ENCODE measurements at places on chromosomes 1 and 21. TPM values are rescaled to one million over a fixed set of nuclear protein-coding genes. Genes with fewer than 3 reads are reported as not detected.

GRCh38 chr1:64965366-64966157 lies 787 bp downstream of the JAK1 start:
- peak; percentile 42 for DNase-seq

GRCh38 chr1:46137916-46138315 lies 5.5 kb upstream of the PIK3R3 start:
- peak; percentile 68 for DNase-seq

GRCh38 chr1:117627546-117628130 lies 21.8 kb downstream of the TENT5C start:
- no peak for DNase-seq

NMNAT2 gene
- 2.4 TPM for total RNA-seq

HES2 gene
- total RNA-seq = 0.06 TPM

DNA sequence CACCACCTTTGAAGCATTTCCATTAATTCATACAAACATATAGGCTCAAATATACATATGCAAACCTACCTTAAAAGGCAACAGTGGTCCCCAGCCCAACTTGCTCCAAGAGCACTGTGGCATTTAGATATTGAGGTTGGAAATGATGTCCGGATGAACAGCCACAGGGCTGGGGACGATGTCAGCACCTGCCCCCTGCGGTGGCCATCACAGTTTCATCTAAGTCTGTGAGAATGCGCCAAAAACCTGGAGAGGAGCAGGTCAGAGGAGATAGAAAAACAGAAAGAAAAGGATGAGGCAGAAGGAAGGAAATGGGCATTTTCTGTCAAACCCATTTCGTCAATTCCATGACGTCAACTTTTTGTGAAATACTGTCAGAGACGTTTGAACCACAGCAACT lies 67.4 kb downstream of the TIAM1 start:
- no peak for DNase-seq

GRCh38 chr1:119713039-119713748 lies 1.5 kb downstream of the PHGDH start:
- DNase-seq = no peak

C8A gene
- not detected for total RNA-seq

DNA sequence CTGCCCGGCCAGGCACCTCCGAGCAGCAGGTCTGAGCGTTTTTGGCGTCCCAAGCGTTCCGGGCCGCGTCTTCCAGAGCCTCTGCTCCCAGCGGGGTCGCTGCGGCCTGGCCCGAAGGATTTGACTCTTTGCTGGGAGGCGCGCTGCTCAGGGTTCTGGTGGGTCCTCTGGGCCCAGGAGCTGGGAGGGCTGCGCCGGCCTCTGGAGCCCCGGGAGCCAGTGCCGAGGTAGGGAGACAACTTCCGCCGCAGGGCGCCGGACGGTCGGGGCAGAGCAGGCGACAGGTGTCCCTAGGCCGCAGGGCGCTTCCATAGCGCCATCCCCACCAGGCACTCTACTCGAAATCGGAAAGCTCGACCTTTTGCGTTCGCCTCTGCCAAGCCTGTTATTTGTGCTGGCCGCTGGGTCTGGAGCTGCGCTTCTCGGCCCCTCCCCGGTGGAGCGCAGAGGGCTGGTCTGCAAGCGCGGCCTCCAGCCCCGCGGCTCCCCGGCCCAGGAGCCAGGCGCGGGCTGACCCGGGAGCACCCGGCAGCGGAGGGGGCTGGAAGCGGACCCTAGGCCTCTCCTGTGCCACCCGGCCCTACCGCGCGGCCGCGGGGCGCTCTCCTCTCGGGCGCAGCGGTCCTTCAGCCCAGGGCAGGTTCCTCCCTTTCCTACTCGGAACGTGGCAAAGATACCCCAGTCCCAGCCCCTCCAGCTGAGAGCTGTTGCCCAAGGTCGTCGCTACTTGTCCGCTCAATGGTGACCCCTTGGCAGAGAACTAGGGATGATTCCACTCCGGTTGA lies 2.2 kb downstream of the SIM2 start:
- DNase-seq = no peak

DNA sequence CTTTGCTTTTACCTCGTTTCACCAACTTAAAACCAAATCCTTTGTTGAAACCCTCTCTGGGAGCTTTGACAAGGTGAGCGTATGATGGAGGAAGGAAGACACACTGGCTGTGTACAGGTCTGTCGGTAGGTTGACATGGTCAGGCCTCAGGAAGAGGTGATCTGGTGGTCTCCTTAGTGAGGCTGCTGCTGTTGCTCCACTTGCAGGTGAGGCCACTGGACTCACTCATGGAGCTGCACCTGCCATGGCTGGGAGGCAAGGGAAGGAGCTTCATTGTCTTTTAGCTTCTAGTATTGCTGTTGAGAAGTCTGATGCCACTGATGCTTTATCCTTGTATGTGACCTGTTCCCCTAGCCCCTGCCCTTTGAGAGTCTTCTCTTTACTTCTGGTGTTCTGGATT lies 35.7 kb downstream of the TENT5C start:
- DNase-seq = no peak

EFNA1 gene
- total RNA-seq = not detected

DNA sequence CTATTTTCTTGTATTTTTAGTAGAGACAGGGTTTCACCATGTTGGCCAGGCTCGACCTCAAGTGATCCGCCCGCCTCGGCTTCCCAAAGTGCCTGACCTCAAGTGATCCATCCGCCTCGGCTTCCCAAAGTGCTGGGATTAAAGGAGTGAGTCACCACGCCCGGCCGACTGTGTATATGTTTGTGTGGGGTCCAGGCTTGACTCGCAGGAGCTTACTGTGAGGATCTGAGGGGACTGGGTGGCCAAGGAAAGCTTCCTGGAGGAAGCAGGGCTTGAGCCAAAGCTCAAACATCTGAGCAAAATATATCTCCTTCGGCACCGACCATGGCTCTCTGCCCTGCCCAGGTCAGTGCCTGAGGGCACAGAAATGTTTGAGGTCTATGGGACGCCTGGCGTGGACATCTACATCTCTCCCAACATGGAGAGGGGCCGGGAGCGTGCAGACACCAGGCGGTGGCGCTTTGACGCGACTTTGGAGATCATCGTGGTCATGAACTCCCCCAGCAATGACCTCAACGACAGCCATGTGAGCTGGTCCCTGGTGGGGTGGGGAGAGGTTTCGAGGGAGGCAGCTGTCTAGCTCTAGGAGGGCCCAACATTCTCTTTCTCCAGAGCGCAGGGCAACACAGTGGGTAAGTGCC lies 10.5 kb downstream of the PADI3 start:
- peak; percentile 67 for DNase-seq

GRCh38 chr1:176938375-176938774 lies 226.1 kb downstream of the ASTN1 start:
- DNase-seq = no peak

TCHH gene
- not detected for total RNA-seq

DNA sequence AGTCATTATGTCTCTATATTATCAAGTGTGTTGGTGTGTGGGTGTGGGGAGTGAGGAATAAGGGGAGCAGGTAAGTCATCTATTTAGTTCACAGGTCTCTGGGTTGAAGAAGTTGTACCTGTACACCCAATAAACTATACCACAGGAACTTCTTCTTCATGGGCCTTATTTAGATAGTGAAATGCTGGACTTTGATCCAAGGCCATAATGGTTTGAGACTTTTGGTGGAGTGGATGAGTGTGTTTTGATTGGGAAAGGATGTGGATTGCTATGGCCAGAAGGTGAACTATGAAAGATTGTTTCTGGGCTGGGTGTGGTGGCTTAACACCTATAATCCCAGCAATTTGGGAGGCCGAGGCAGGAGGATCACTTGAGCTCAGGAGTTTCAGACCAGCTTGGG lies 7.0 kb upstream of the ZMYM6 start:
- no peak for DNase-seq

CRNN gene
- not detected for total RNA-seq

GRCh38 chr1:153444078-153444477 lies 16.4 kb downstream of the S100A7 start:
- DNase-seq = no peak

ADGRL4 gene
- 2.0 TPM for total RNA-seq

CD1D gene
- 0.11 TPM for total RNA-seq

DNA sequence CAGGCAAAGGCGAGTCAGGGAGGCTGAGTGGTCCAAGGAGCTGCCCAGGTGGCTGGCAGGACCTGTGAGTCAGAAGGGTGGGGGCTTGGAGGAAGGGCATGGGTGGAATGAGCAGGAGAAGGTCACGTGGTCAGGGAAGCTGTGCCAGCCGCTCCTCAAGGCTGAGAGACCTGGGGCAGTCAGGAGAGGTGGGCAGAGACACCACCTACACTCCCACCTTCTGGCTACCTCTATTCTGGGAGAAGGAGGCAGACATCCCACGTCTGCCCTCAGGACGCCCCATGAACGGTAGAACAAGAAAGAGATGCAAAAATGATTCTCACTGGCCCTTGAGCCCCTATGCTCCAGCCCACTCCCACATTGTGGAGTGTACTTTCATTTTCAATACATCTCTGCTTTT lies 151.8 kb upstream of the RAB4A start:
- no peak for DNase-seq

FCRL5 gene
- not detected for total RNA-seq

GRCh38 chr1:171258943-171259342 lies 10.6 kb downstream of the FMO1 start:
- no peak for DNase-seq

- no peak for DNase-seq
Measured at GRCh38 chr1:1437904-1438376, 2.5 kb downstream of the VWA1 start.

PLA2G2C gene
- total RNA-seq = not detected

CFHR5 gene
- total RNA-seq = not detected

KRTAP7-1 gene
- not detected for total RNA-seq

DNA sequence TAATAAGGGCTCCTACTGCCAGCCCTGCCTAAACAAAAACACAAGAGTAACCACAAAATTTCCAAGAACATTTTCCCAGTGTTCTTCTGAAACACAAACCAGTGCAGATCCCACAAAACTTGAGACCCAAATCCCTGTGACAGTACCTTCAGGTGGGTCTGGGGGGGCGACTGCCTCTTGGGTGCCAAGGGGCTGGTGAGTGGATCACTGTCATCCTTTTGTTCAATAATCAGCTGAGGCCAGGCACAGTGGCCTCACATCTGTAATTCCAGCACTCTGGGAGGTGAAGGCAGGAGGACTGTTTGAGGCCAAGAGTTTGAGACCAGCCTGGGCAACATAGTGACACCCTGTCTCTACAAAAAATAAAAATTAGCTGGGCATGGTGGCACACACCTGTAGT lies 87.6 kb downstream of the GLIS1 start:
- no peak for DNase-seq

- no peak for DNase-seq
Measured at GRCh38 chr21:42637267-42638041, 16.0 kb upstream of the PDE9A start.

DNA sequence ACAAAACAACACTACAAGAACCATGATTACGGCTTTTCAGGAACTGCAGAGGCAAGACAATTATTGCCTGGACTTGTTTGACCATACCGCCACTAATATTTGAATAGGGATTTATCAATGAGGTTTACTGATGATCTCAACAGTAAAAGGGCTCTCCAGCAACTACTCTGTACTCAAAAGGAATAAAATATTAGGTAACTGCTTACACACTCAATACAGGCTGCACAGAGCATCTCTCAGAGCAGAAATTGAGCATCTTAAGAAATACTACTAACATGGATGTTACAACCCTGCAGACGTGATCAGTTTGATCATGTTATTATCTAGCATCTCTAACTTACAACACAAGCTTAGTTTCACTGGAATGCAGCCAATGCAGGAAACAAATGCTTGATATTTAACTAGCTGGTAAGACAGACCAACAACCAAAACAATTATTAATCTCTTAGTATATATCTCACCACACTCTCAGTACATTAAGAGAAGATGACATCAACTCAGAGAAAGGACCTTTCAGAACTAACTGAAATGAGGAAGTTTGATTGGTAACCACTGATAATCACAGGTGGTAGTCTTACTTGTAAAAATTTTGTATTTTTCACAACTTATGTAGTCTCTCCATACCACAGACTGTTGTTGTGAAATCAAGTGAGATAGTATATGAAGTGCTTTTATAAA lies 52.2 kb downstream of the PUM1 start:
- DNase-seq = peak; percentile 11
